ENCODE measurements at places on chromosomes 1 and 21. TPM values are rescaled to one million over a fixed set of nuclear protein-coding genes. Genes with fewer than 3 reads are reported as not detected.

GRCh38 chr1:12709091-12709491 is 6.8 kb upstream of the AADACL3 start:
- DNase-seq, result no peak

DNA sequence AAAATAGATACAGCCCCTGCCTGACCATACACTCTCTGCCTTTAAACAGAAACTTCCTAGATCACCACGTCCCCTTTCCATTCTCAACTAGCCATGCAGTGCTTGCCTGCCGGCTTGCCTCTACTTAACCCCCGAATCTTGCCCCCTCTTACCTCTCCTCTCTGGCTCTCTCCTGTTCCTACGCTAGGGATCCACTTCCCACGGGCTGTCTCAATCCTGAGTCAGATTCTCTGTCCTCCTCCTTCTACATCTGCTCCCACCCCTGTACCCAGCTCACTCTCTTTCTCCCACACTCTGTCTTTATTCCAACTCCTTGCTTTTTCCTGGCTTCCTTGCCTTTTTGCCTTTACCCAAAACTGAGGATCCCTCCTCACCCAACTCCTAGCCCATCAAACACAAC is 29.3 kb downstream of the ATF3 start:
- DNase-seq, result no peak

Gene ADAMTS1
- 2.8 TPM for total RNA-seq

- DNase-seq, result no peak
Observed at GRCh38 chr1:6927626-6928025, 142.4 kb downstream of the CAMTA1 start.

DNA sequence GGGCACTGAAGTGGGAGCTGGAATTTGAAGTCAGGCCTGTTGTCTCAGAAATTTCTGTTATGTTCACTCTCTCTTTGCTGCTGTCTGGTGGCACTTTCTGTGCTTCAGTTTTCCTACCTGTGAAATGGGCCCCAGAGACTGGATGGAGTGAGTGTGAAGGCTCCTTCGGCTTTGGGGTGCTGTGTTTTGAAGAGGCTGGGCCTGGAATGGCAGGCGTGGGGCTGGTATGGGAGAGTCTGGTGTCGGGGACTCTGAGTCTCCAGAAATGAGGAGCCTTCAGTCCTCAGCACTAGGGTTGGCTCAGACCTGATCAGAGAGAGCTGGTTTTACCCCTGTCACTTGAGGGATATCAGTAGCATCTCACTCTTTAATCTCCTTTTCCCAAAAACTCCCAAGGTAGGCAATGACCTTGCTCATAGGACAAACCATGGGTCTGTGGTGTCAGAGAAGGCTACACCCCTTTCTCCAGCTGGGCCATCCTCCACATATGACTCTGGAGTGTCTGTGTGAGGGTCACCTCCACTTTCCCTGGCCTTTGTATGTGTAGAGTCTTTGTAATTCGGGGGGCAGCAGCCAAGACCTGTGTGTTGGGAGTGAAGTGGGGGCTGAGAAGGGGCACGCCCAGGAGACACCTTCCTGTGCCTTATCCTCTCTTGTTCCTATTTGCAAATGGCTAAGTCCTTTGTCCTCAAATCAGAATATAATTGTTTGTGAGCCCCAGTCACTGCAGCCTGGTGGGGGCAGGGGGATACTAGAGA is 279.9 kb downstream of the PTPRU start:
- DNase-seq, result no peak

GRCh38 chr1:182189535-182190066 is 128.1 kb upstream of the ZNF648 start:
- no peak for DNase-seq

DNA sequence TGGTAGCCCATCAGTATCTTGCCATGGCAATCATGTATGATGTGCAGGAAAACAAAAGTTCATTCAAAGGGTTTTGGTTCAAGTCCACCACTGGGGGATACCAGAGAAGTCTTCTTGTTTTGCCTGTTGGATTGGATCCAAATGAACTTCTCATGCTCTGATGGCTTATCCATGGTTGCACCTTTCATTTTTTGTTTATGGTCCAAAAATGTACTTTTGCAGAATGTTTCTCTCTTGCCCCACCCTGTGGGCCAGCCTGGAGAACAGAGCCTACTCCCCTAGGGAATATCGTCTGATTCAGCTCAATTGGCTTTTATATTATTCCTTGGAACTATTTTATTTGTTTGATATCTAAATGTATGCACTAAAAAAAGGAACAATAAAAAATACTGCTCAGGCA is 20.1 kb upstream of the CLCA1 start:
- DNase-seq, result no peak

DNA sequence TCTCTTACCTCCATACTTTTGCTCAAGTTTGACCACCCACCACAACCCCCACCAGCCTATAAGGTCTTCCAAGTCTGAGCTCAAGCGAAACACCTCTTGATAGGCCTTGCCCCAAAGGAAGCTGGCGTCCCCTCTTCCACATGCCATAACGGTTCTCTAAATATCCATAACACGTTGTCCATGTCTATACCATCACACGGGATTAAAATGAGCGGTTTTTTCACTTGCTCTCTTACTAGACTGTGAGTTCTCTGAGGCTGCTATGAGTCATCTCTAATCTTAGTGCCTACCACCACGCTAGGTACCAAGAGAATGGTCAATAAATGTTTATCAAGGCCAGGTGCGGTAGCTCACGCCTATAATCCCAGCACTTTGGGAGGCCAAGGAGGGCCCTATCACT is 41.0 kb downstream of the WASF2 start:
- DNase-seq, result no peak

DNA sequence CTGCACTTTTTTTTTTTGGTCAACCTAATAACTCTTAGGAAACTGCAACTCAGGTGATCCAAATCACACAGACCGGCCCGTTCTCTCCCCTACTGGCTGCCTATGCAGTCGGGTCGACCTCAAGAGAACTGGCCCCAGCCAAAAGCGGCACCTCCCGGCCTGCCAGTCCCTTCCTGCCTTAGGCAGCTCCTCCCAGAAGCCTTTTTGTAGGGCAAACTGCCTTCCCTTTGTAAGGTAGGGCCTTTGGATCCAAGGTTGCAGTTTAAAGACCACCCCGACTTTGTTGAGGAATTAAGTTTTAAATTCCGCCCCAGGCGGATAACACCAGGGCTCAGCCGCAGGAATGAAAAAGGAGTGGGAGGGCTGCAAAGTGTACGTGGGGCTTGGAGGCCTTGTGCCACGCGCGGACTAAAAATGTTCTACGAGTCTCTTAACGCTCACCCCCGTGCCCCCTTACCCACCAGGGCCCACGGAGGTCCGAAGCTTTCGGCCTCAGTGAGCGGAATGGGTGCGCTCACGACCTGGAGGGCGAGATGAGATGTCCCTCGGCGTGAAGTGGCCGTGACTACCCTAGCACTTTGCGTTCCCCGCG is 642 bp upstream of the ST3GAL3 start:
- no peak for DNase-seq

Gene CAMK1G
- total RNA-seq, result 0.19 TPM

Gene FCGR1A
- total RNA-seq, result 0.22 TPM

Gene DDX20
- total RNA-seq, result 23.8 TPM

Gene LCE1F
- total RNA-seq, result not detected

Data from esophagus squamous epithelium (tissue), 5 donors.